ENCODE measurements at places on chromosomes 5 and 9.
A peak's percentile ranks its signal among the peaks of the same experiment; 100 is the strongest.

GRCh38 chr5:107401470-107402122 is 269.1 kb downstream of the EFNA5 start:
- DNase-seq = no peak

GRCh38 chr5:80054682-80055081 is 19.5 kb downstream of the THBS4 start:
- DNase-seq = no peak

GRCh38 chr9:127949827-127950512 is 12.3 kb upstream of the DPM2 start:
- DNase-seq = no peak

DNA sequence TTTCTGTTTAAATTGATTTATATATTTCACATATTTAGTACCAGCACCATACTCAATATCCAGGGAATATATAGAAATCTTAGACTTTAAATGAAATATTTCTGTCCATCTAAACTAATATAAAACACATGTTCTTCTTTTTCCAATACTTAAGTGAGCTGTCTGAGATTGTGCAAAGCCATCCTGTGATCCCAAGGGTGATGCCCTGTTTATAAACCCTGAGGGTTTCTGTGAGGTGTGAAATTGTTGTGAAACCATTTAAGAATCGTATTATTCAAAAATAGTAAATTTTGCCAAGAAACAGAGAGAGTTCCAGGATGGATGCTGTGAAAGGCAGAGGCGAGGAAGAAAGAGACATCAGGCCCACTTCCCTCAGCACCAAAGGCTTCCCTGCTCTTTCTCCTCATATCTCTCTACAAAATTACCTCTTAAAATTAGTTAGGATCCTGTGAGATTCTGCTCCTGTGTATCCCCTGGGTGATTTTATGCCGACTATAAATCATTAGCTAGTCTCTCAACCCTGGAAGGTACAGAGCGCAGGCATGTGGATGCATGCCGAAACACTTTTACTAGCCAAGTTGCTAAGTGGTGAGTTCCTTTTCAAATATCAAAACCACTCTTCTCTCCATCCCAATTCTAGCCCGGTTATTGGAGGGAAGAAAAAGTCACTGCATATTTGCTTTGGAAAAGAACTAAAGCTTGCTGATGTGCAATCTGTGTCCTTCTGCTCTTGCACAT is 183.0 kb downstream of the GLIS3 start:
- DNase-seq = no peak

DNA sequence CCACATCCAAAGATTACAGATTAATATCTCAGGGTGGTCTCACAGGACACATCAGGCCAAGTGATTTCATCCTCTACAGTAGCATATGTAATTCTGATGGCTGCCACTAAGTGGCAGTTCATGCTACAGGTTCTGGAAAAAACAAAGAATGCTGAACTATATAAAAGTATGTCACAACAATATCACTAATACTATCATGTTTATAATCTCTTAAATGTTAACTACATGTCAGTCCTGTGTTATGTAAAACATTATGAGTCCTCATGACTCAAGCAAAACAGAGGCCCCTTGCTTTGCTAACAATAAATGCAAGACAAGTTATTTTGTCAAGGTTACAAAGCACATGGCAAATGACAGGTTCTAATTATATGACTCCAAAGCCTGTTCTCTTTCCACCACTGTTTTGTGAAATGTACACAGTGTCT is 233.2 kb downstream of the FBXL17 start:
- no peak for DNase-seq

DNA sequence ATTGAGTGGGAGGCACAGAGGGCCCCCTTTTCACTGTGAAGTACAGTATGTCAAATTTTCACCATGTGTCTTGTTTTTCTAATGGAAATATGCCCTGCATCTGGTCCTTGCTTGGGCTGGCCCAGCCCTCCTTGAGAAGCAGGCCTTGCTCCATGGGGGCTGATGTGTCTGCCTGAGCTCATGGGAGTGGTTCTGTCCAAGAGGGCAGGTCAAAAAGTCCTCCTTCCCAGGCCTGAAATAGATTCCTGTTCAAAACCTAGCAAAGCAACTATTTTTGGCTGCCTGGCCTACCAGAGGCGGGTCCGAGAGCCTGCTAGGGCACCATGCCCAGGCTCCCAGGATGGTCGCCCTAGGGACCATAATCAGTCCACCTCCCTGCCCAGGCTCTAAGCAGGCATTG is 40.5 kb upstream of the NEURL1B start:
- DNase-seq = no peak

DNA sequence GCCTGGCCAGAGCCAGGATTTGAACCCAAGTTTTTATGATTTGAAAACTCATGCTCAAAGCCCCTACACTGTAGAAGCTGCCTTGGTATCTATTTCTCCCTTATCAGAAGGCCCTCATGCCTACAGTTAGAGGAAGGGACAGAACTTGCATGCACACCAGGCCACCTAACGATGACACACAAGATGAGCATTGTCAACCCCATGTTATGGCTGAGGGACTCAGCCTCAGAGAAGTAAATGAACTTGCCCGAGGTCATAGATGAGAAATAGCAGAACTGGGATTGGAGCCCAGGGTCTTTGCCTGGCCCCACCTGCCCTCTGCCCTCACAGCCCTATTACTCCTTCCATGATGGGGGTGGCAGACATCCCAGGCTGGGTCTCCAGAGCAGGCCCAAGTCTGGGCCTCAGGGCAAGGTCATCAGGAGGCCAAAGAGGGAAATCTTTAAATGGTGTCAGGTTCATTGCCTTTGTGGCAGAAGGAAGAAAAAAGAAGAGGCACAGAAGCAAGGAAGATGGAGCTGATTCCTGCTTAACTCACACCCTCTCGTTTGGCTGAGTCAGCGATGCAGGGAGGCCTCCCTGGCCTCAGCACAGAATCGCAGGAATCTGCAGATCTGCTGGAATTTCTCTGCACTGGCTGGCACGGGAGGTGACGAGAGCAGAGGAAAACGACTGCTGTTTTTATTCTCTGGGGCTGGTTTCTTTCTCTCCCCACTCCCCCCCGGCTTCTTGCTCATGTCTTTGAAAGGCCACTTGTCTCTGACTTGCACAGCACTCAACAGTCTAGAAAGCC is 20.6 kb upstream of the CRB2 start:
- no peak for DNase-seq

GRCh38 chr5:67221487-67222242 is 25.1 kb upstream of the CD180 start:
- DNase-seq = no peak

DNA sequence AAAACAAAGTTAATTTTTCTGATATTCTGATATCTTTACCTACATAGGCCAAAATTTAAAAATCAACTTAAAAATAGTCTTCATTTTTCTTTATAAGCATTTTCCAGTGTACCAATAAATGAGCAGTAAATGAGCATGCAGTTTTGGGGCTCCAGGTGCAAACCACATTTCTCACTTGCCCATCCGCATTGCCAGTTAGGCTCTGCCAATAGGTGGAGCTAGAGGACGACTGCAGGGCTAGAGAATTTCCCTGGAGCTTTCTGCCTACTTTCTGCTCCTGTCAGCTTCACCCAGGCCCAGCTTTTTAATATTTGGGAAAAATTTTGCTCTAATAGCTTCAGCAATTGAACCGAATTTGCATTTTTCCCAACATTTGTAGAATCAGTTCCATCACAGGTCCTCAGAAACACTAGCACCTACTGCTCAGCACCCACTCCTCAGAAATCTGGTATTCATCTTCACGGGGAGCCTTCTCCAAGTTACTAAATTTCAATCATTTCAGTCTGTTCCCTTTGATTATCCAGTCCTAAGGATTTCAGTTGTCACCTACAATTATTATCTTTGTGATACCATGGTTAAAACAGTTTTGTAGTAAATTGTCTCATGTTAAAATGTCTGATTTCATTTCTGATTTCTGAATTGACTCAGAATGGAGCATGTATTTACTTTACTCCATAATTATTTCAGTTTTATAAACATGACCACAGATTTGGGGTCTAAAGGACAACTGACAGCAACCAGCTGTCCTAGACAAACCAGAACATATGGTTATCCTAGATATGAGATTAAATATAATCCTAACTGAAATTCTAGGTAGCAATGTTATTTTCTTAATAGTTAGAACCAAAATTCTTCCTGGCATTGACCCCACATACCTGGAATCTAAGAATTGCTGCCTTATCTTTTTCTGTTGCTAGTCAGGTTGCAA is 104.6 kb upstream of the FAM174A start:
- peak; percentile 14 for DNase-seq

- no peak for DNase-seq
Measured at GRCh38 chr5:150323092-150323491, 20.4 kb upstream of the ARSI start.

DNA sequence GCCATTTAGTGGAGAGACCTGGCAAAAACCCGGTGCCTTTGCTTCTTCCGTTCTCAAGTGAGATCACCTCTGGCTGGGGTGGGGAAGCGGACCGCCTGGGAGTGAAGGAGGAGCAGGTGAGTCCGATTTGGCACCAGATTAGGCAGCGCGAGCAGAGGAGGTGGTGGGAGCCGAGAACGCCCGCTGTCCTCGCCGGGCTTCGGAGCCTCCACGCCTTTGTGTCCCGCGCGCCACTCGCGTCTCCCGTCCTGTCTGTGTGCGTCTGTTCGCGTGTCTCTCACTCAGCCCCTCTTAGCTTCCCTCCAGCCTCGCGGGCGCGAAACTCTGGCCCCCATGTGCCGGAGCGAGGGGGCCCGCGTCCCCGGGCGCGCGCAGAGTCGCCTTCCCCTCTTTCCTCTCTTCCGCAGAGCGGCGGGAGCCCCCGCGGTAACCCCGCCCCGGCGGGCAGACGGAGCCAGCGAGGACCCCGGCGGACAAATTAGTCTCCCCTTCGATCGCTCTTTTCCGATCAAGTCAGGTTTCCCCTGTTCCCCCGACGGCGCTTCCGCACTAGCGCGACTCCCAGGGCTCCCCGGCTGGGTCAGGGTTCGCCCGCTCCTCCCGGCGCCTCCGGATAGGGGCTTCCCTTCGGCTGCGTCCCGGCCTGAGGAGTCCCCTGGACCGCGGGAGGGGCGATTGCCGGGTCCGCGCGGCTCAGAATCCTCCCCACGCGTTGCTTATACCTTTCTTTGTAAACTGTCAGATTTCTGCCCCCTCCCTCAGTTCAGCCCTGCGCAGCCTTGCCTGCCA is 7.1 kb downstream of the POU4F3 start:
- no peak for DNase-seq

- no peak for DNase-seq
Measured at GRCh38 chr5:82320966-82321365, 42.8 kb upstream of the RPS23 start.

DNA sequence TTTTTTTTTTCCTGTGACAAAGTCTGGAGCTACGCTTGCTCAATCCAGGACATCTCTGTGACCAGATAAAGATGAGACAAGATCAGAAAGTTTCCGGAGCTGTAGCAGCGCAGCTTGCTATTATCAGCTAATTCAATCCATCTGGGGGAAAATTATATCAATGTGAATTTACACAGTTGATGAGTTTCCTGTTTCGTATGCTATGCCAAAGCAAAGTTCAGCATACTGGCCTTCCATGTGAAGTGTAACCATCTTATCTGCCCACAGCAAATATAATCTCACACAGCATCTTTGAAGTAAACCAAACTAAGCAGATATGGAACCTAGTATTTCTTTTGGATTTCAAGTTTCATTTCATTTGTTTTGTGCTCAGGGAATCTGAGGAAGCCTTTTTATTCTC is 1767.7 kb downstream of the EFNA5 start:
- no peak for DNase-seq

GRCh38 chr9:128724744-128725211 is 851 bp upstream of the ZDHHC12 start:
- DNase-seq = peak; percentile 15

DNA sequence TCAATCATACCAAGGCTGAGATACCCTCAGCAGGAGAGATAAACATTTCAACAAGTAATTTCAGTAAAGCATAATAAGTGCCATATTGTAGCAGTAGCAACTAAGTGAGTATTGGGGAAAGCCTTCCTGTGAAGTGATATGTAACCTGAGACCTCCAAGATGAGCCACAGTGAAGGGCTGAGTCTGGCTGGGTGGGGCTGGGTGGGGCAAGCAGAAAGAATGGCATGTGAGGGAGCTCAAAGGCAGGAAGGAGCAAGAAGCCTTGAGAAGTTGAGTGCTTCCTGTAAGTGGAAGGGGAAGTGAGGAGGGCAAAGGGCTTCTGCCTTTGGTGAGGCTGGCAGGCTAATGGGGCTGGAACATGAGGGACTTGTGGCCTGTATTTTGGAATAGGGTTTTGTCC is 19.7 kb upstream of the ASTN2 start:
- DNase-seq = no peak

GRCh38 chr5:8576178-8576577 is 707.2 kb downstream of the MTRR start:
- DNase-seq = no peak

GRCh38 chr5:124906339-124907097 is 160.1 kb upstream of the ZNF608 start:
- DNase-seq = no peak

GRCh38 chr9:98009936-98010335 is 26.8 kb downstream of the ANP32B start:
- DNase-seq = no peak

DNA sequence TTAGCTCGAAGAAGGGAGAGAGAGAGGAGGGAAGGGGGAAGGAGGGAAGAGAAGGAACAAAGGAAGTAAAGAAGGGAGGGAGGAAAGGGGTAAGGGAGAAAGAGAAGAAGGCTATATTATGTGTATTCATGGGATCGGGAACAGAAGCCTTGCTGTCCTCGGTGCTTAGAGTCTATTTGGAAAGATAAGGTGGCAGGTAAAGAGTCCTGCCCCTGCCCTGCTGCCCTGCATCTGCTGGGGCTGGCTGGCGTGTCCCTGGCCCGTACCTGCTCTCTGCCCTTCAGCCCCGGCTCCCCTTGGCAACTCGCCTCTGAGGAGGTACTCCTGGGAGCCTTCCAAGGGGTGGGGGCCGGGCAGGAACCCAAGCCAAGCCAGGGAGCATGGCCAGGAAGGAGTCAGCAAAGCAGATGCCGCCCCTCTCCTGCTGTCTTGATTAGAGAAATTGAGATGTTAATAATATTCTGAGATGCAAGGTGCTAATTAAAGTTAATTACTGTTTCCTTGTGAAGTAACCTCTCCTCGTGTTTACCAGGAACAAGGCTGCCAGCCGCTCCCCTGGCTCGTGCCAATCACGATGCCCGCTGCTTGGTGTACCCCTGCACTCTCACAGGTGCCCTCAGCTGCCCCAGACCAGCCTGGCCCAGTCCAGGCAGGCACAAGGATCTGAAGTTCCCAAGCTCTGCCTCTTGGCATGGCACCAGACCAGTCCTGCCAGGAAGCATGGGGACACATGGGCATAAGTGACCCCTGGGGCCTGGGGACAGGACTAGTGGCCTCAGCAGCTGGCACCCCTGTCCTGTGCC is 36.6 kb downstream of the PCDH1 start:
- no peak for DNase-seq

GRCh38 chr9:123656565-123656964 is 273.4 kb downstream of the DENND1A start:
- DNase-seq = no peak

GRCh38 chr9:130579738-130580463 is 524 bp downstream of the FUBP3 start:
- DNase-seq = no peak

- no peak for DNase-seq
Measured at GRCh38 chr5:156641686-156642085, 208.4 kb upstream of the PPP1R2B start.

- DNase-seq = no peak
Measured at GRCh38 chr9:136949239-136949816, 2.7 kb upstream of the LCN12 start.

GRCh38 chr5:142343531-142343930 is 18.7 kb upstream of the SPRY4 start:
- DNase-seq = no peak

GRCh38 chr5:127396490-127397155 is 106.0 kb downstream of the MEGF10 start:
- DNase-seq = no peak

GRCh38 chr5:68021227-68021626 is 194.3 kb upstream of the PIK3R1 start:
- no peak for DNase-seq

Measured in stimulated activated CD4-positive, alpha-beta T cell treated with anti-CD3 and anti-CD28 coated beads, Interleukin-4, amount 100 ng/mL, for 4 hours (primary cell).